ENCODE measurements at places on chromosomes 2 and 18. TPM values are rescaled to one million over a fixed set of nuclear protein-coding genes. Genes with fewer than 3 reads are reported as not detected.

The BOLL gene
- not detected for total RNA-seq

DNA sequence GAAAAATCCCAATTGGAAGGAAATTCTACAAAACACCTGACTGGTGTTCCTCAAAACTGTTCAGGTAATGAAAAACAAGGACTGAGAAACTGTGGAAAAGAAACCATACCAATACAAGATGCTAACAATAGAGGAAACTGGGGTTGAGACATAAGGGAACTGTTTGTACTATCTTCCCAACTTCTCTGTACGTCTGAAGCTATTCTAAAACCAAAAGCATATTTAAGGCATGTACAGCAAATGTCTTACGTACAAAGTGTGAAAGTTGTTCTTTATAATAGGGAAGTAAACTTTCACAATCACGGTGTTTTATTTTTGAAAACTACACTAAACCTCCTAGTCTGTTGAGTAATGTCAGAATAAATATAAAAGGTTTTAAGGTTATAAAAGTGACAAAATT, 776.1 kb upstream of the RAB6C start:
- DNase-seq, result no peak

DNA sequence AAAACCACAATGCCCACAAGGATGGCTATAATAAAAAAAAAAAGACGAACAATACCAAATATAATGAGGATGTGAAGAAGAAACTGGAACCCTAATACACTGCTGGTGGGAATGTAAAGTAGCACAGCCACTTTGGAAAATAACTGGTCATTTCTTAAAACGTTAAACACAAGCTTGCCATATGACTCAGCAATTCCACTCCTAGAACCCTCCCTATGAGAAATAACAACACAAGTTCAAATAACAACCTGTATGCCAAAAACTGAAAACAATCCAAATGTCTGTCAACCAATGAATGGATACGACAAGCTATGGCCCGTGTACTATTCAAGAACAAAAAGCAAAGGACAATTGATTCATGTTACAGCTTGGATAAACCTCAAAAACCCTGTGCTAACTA, 7.0 kb upstream of the ALPK2 start:
- DNase-seq, result no peak

GRCh38 chr2:200128296-200128695, 172.9 kb downstream of the MAIP1 start:
- no peak for DNase-seq

Data from neural progenitor cell (in vitro differentiated cells).